ENCODE measurements at places on chromosomes 2 and 18.

DNA sequence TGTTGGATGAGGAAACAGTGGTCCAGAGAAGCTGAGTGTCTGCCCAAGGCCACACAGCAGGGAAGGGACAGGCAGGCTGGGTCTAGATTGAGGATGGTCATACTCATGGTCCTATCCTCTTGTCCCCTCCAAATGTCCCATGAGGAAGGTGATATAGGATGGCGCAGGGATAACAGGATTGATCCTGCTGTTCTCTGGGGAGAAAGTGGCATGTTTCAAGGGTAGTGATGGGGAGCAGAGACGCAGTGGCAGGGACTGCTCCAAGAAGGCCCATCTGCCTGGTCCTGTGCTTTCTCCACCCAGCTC is 24.6 kb downstream of the HS1BP3 start:
- no peak for DNase-seq

DNA sequence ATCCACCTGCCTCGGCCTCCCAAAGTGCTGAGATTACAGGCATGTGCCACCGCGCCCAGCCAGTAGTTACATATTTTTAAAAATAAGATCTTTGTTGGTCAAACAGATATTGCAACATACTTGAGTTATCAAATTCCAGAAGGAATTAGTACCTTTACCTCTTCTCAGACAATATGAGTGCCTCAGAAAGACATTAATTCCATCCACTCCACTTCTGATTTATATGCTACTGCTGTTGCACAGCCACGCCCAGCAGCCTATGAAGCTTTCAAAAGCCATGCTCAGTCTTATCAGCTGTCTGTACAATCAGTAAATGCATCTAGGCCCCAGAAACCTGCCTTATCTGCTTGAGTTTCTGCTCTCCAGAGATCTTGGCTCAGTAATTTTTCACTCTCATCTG is 47.8 kb downstream of the MEX3C start:
- DNase-seq, result no peak

DNA sequence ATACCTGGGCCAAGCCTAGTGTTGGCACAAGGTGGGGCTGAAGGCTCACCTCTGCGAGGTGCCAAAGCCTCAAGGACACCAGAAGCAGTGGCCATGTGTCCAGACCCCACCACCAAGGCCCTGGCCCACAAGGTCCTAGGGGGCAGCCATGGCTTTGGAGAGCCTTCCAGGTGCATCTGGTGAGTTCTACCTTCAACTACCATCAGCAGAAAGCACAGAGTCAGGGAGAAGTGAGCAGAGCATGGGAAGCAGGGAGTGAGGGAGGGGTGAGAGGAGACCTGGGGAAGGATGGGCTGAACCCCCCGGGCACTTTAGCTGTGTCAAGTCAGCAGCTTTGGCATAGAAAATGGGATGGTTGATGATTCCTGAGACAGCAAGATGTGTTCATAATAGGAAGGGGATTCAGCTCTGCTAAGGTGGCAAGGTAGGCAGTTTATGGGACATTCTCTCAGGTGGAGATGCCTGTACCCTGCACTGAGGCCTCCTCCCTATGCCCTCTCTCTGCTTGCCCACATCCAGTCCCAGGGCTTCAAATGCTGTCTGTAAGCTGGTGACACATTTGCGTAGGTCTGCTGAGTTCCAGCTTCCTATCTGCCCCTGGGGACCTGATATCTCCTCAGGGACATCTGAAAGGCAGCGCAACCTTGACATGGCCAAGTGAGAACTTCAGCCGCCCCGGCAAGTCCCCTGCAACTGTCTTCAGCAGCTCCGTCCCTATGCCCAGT is 83.4 kb upstream of the RGPD5 start:
- no peak for DNase-seq

DNA sequence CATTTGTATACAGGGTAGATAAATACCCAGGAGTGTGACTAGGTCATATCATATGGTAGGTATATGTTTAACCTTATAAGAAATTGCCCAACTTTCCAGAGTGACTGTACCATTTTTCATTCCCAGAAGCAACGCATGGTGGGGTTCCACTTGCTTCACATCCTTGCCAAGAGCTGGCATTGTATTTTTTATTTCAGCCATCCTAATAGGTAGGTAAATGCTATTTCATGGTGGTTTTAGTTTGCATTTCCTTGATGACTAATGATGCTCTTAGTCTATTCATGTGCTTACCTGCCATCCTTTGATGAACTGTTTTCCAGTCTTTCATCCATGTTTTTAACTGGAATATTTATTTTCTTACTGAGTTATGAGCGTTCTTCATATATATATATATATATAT is 51.9 kb downstream of the MAP4K3 start:
- no peak for DNase-seq

DNA sequence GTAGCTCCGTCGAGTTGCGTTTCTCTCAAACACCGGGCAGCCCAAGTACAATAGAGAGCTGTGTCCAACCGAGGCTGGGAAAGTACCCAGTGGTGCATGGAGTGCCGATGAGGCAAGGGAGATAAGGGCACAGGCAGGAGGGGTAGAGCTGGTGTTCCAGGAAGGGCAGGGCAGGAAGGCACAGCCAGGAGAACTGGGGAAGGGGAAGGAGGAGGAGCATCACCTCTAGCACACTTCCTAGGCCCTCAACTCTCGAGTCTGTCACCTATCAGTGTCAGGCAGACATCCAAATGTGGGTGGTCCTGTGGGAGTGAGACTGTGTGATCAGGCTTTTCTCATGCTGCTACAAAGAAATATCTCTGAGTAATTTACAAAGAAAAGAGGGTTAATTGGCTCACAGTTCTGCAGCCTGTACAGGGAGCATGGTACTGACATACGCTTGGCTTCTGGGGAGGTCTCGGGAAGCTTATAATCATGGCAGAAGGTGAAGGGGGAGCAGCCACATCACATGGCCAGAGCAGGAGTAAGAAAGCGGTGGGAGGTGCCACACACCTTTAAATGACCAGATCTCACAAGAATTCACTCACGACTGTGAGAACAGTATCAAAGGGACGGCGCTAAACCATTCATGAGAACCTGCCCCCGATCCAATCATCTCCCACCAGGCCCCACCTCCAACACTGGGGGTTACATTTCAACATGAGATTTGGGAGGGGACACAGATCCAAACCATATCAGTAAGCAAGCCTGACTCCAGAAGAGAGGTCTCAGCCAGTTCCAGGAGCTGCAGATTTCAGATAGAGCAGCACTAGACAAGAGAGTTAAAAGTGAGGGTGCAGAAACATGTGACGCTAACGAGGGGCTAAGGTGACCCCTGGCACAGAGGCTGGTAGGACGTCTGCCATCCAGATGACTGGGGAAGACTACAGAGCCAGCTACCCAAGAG is 75.7 kb downstream of the MBOAT2 start:
- no peak for DNase-seq

DNA sequence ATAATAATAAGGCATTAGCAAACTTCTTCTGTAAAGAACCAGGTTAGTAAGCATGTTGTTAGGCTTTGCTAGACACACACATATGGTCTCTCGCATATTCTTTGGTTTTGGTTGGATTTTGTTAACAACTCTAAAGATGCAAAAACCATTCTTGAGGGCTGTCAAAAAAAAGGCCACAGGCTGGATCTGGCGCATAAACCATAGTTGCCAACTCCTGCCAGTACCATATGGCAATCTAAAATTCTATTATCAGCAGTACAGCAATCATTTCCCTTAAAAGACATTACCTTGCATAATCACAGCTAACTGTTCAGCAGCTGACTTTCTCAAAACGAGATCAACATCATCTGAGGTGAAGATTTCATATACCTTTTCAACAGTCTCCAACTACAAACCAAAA is 63.5 kb downstream of the RTTN start:
- no peak for DNase-seq

DNA sequence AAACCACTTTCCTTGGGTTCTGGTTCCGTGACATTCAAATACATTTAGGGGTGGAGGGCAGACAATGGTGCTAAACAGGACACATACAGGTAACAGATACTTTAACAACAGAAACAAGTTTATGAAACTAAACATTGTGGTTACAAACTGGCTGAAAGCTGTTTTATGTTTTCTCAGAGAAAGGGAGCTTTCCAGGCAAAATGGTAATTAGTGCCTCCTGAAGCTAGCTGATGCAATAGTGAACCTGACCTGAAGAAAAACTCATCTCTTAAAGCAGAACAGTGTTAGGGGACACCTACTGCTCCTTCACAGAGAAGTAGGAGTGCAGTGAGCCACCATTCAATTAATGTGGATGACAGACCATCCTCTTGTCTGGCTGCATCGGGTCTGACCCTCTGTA is 138.9 kb downstream of the CCDC148 start:
- DNase-seq, result no peak

DNA sequence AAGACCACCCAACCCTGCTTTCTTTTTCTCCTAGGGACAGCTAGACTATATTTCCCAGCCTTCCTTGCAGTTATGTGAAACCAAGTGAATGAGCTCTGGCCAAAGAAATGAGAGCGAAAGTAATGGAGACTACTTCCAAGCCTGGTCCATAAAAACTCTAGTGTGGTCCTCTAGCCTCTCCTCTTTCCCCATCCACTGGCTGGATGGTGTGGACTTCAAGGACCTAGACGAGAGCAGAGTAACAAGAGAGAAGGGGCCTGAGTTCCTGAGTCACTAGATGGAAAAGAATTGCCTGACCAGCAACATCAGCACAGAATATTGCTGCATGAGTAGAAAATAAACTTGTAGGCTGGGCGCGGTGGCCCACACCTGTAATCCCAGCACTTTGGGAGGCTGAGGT is 2.9 kb upstream of the TMSB10 start:
- no peak for DNase-seq

Measured in DMS 273 treated with DMSO at 0.1 percent for 48 hours (cell line).